Activated CD4-positive, alpha-beta T cell treated with anti-CD3 and anti-CD28 coated beads, Interleukin-2, amount 50 U/mL, for 1 hour (primary cell): ENCODE measurements at places on chromosomes 5 and 9.

DNA sequence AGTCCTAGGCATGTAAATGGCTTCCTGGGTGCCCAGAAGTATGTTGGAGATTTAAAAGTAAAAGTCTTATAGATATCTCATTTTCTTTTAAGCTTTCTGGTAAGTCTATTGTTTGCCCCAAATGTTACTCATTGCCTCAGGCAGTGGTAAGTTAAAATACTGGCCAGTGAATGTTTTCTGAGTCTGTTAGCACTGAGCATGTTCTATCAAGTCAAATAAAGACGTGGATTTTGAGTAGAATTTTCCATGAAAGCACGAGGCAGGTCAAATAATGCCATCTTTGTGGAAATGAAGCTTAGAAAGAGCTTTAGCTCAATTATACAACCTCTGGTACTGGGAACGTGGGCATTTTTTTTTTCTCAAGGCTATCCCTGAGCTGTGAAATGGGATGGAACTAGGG lies 651.3 kb upstream of the ACO1 start:
- no peak for DNase-seq

- DNase-seq: no peak
Observed at GRCh38 chr5:176389135-176390123, 878 bp downstream of the HIGD2A start.

DNA sequence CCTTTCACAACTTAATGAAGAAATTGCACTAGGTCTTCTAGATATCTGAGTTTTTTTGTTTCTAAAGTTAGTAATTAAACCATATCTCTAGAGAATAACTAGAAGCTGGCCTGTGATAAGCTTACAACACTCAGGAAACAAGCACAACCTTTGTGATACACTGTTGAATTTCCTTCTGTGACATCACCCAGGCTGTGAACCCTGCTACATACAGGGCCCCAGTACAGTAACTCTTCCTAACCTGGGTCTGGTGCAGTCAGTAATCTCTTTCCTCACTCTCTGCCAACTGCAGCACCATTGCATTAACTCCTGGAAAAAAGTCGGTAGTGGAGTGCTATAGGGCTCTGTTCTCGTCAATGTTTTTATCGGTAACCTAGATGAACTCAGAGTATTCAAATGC lies 10.6 kb upstream of the IGFBPL1 start:
- no peak for DNase-seq

GRCh38 chr5:69134126-69134525 lies 32.8 kb upstream of the CCNB1 start:
- no peak for DNase-seq

- DNase-seq: peak; percentile 39
Observed at GRCh38 chr5:131209506-131210150, 38.9 kb downstream of the LYRM7 start.

DNA sequence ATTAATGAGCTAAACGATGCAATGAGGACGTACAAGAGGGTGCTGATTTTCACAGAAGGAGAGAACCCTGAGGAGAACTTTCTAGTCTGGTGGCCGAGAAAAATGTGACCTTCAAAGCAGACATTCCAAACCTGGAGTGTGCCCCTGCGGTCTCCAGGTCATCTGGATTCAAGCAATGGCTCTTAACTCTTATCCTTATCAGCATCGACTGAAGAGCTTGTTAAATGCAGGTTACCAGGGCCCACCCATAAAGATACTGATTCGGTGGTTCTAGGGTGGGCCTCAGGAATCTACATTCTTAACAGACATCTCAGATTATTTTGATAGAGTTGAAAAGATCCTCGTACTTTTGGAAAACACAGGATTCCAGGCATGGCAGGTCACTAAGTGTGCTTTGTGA lies 103.6 kb upstream of the SAP30L start:
- DNase-seq: no peak

- no peak for DNase-seq
Observed at GRCh38 chr9:97851446-97851883, 1.6 kb upstream of the FOXE1 start.

GRCh38 chr5:178240341-178240741 lies 7.7 kb upstream of the PHYKPL start:
- no peak for DNase-seq

DNA sequence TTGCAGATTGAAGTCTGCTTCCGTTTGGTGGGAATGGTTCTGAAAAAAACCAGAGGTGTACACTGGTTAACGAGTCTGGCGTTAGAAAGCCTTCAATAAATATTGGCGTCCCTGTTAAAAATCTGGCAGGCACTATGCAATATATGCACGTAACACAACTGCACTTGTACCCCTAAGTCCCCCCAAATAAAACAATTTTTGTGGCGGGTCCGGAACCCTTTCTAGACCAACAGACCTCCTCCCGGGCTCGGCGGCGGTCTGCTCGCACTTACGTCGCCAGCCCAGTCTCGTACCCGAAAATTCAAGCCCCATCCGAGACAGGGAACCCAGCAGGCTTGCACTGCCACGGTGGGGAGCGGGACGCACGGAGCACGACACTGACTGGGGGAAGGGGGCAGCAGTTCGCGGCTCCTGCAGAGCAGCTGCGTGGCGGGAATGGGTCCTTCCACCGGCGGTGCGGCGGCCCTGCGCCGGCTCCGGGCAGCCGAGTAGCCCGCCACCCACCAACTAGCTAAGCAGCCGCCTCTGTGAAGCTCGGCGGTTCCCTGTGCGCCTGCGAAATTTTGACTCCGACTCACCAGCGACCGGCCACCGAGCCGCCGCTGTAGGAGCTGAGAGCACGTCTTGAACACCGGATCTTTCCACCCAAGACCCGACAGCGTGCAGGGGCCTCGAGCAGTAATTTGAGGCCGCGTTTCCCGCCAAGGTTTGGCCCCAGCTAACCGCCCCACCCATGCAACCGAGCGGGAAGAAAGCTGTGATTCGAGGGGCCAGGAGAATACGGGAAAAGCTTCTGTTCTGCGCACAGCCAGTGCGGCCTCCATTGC lies 3.9 kb downstream of the MCIDAS start:
- no peak for DNase-seq

DNA sequence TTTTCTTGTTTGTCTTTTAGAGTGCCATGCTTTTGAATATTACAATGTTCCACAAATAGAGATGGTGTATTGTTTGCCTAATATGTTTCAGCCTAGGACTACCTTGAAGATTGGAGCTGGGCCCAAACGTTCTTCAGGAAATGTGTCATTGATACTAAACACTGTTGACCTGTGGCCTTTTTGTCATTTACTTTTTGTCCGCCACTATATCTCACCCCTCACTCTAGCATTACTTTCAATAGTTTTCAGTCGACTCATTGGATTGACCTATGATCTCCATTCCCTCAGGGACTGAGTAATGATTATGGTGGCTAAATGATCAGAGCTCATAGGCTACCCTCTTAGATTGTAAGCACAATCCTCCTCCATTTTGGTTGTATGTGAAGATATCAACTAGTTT lies 115.8 kb downstream of the NUDT12 start:
- no peak for DNase-seq

DNA sequence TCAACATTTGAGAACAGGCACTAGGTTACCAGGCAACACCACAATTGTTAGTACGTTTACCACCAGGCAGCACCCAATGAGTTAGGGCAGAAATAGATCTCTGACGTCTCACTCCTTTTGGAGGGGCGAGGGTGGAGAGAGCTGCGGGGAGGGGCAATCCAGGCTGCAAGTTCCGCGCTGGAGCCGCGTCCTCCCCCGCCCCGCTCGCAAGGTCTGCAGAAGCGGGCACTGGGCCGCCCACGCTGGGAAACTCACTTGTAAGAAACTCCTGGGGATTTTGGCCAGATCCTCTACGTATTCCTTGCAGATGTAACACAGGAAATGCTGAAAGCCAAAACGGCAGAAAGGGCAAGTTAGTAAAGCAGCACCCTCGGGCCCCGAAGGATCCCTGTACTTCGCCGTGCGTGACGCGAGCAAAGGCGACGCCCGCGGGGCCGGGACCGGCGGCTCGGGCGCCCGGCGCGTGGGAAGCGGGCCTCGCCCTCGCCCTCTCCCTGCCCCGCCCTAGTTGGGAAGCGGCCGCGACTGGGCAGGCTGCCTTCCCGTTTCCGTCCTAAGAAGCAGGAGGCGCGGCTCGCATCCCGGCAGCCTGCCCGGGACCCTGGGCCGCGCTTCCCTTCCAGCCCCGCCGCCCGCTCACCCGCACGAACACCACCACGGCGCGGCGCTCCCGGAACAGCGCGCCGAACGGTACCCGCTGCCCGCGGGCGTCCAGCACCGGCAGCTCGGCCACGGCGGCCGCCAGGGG lies 493 bp downstream of the PRXL2C start:
- DNase-seq: peak; percentile 80

- no peak for DNase-seq
Observed at GRCh38 chr5:73274881-73275663, 102.1 kb downstream of the TMEM174 start.

- no peak for DNase-seq
Observed at GRCh38 chr9:92740446-92740961, 24.1 kb downstream of the BICD2 start.

- DNase-seq: no peak
Observed at GRCh38 chr9:129567842-129568559, 52.9 kb downstream of the C9orf50 start.

- DNase-seq: no peak
Observed at GRCh38 chr5:147804334-147804733, 21.8 kb upstream of the JAKMIP2 start.

DNA sequence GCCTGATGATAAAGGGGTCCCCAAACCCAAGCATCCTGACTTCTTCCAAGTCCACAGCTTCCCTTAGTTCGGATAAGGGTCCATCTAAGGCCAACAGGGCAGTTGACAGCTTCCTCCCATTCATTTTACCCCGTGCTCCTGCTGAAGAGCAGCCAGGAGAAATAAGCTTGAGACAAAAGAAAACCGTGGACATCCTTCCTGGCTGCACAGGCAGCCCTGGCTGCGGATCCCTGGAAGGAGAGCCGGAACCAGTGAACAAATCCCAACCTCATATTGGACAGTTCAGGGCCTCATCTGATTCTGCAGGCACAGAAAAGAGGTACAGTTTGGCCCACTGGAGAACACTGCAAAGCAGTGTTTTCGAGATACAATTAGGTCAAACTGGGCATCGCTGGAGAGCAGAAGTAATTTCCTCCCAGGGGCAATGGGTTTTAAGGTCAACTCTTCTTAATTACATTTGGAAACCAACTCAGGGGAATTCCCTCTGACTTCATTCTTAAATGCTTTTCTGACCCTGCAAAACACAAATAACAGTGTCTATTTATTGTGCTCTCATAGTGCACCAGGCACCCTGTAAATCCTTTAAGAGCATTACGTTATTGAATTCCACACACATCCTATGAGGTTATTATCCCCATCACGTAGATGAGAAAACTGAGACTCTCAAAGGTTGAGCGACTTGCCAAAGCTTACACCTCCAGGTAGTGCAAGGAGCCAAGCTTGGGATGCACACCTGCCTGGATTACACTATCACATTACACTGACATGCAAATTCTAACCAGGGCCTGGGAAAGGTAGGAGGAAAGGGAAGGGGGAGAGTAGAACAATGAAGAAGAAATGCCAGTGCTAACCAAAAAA lies 21.2 kb downstream of the ADAM19 start:
- DNase-seq: no peak

GRCh38 chr9:4982721-4983482 lies 2.2 kb upstream of the JAK2 start:
- DNase-seq: no peak

DNA sequence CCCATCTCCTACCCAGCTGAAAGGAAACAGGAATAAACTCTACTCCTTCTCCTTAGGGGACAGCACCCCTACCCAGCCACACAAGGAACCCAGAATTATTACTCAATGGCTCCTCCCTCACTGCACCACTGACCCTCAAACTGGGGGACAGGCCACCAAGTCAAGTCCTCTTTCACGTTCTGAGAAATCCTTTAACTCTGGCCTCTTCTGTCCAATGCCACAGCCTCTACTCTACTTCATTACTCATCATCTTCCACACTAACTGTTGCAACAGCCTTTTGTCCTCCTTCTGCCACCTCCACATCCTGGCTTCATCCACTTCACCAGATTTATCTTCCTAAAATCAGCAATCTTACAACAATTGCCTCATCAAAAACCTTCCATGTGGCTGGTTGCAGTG lies 6.8 kb downstream of the TTC39B start:
- DNase-seq: no peak

DNA sequence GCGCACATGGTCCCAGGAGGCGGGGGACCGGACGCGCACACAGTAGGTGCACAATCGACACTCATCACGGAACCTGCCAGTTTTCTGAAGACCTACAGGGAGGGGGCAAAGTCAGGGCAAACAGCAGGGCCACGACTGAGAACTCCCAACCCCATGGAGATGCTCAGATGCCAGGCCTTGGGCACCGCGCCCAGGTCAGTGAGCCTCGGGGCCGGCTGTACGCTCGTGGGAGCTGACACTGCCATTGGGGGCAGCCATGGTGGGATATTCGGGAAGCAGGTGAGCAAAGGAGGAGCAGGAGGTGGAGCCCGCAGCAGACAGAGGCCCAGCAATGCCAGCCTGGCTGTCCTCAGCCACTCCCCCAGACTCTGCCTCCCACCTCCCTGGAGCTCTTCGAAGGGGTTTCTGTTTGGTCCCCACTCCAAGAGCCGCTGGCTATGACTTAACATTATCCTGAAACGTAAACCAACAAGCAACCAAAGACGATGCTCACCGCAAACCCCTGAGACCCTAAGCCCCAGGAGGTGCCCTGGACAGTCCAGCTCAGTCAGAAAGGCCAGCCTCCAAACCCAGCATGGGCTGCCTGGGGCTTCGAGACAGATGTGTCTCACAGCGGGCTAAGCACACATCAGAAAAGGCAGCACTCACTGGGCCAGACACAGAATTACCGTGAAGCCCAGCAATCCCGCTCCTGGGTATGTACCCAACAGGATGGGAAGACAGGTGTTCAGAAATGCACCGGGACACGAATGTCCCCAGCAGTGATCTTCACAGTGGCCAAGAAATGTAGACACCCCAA lies 78.4 kb downstream of the VAV2 start:
- no peak for DNase-seq

DNA sequence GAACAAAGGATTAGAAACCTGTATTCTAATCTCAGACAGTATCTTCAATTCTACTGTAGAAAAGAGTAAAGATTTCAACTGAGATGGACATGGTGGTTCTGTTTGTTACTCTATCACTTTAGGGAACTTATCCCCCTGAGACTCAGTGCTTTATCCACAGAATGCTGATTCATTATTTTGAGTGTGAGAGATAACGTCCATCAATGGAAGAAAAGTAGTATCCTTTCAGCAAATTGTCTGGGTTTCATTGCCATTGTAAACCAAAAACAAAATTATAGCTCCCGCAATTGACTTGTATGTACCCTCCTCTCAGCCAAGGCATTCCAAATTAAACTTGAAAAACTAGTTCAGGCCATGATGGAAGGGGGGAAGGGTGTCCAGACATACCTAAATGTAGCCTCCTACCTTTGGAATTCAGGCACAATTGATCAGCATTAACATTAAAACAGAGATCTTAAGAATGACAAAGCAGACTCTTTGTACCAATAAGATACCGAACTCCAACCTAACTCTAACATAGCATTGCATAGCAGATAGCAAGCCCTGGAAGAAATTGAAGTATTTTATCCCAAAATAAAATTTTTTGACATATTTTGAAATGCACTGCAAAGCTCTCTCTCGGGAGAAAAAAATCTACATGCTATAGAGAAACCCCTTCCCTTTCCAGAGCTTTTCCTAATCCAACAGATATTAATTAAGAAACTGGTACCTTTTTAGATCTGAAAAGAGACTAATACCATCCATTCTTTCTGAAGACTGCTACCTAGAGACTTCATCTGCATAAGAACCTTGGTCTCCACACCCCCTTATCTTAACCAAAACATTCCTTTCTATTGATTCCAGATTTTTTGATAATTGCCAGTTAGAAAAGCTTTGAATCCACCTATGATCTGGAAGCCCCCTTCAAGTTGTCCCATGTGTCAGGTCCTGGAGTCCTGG lies 1055.7 kb downstream of the PTPRD start:
- no peak for DNase-seq

GRCh38 chr5:168320805-168321204 lies 29.4 kb downstream of the WWC1 start:
- no peak for DNase-seq

GRCh38 chr5:27818888-27819287 lies 780.5 kb upstream of the CDH9 start:
- DNase-seq: no peak
